ENCODE measurements at places on chromosomes 11 and 22.
A peak's percentile ranks its signal among the peaks of the same experiment; 100 is the strongest.

GRCh38 chr11:61089806-61090491 lies 12.3 kb upstream of the CD5 start:
- no peak for DNase-seq

DNA sequence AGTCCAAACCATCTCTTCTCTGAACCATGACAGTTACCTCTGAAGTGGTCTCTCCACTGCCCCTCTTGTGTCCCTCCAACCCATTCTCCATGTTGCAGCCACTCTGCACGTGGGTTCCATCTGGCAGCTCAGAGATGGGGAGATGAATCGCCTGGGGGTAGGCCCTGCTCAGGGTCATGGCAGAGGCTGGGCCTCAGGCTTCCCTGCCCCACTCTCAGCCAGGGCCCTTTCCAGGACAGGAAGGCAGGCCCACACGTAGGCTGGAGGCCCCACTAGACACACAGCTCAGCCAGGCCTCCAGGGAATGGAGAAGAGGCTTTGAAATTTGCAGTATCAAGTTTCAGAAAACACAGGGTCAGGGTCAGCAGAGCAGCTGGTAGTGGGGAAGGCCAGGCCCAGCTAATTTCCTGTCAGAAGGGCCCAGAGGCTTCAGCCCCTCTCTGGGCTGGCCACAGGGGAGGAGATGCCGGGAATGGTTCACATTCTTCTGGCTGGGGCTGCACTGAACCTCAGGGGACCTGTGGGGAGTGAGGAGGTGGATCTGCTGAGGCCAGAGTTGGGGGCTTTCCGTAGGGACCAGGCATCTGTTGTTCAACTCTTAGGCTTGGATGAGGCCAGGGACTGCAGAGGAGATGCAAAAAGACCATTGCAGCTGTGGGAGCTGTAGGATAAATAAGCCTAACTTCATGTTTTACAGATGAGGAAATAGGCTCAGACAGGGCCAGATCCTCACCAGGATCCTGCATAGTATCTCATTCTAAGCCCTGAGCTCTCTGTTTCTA lies 101.6 kb downstream of the SWAP70 start:
- no peak for DNase-seq

- no peak for DNase-seq
Observed at GRCh38 chr22:28903729-28904128, 20.4 kb downstream of the ZNRF3 start.

DNA sequence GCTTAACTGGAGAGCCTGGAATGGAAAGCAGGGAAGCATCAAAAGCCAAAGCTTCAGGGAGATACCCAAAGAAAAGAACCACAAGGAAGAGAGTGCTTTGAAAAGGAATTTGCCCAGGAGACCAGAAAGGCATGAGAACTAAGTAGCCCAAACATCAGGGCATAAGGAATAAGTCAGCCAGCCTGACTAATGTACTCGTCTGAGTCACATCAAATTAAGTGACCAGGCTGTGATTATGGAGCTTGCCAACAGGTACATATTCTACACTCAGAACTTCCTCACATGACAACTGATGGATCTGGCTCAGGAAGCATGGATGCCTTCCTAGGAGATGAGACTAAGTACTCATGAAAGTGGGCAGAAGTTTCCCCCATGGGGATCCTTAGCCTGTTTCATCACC lies 366.7 kb downstream of the BUD13 start:
- DNase-seq: peak; percentile 19

GRCh38 chr11:88522624-88523385 lies 185.3 kb upstream of the CTSC start:
- no peak for DNase-seq

DNA sequence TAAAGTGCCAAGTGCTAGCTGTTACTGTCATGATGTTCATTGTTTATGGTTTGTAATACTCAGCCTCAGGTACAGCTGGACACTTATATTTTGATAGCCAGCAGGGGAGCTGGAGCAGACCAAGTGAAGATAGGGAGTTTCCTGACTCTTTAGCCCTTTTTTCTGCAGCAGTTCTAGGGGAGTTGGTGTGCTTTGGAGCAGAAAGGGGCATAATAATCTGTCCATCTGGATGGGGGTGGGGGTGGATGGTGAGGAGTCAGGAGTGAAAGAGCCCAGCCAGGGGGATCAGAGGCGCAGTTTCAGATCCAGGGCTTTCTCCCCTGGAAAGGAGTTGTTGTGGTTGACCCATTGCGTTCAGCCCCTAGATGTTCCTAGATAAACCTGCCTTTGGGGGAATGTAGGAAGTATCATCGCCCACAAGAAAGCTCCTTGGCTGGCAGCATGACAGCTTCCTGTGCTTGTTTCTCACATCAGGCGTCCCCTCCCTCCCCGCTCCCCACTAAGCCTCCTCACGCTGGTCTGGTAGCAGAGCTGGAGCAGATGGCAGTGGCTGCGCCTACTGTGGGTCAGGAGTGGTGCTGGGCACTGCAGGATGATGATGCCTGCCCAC lies 41.9 kb downstream of the MED15 start:
- no peak for DNase-seq

DNA sequence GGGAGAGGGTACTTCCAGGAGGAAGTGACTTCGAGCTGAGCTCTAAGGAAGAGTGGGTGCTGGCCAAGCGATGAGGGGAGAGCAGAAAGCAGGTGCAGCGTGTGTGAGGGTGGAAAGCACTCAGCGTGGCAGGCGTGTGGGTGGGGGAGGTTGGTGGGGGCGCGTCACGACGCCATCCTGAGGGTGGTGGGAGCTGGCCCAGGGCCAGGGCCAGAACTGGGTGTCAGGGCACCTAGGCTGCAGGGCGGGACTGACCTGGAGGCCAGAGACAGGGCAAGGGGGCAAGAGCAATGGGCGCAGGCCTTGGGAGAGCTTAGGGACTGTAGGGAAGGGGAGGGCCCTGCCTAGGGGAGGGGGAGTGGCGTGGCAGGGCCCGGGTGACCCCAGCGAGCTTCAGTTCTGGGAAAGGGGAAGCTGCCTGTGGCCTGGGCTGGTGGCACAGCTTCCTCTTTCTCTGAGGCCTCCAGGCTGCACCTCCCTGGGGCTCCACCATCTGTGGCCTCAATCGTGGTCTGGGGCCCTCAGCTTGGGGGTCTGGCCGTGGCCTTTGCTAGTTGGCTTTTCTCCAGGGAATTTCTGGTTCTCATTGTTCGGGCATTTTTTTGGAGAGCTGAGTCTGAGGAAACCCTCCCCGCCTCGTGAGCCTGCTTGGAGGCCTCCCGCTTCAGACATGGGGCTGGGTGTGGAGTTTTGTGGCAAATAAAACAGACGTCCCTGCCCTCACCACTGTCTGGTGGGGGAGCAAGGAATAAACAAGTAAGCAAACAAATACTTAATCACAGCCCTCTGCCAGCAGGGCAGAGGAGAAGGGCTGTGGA lies 8.9 kb downstream of the RELT start:
- no peak for DNase-seq

GRCh38 chr11:122751292-122752070 lies 86.8 kb upstream of the CRTAM start:
- no peak for DNase-seq

- no peak for DNase-seq
Observed at GRCh38 chr22:28867191-28867590, 16.2 kb upstream of the ZNRF3 start.

DNA sequence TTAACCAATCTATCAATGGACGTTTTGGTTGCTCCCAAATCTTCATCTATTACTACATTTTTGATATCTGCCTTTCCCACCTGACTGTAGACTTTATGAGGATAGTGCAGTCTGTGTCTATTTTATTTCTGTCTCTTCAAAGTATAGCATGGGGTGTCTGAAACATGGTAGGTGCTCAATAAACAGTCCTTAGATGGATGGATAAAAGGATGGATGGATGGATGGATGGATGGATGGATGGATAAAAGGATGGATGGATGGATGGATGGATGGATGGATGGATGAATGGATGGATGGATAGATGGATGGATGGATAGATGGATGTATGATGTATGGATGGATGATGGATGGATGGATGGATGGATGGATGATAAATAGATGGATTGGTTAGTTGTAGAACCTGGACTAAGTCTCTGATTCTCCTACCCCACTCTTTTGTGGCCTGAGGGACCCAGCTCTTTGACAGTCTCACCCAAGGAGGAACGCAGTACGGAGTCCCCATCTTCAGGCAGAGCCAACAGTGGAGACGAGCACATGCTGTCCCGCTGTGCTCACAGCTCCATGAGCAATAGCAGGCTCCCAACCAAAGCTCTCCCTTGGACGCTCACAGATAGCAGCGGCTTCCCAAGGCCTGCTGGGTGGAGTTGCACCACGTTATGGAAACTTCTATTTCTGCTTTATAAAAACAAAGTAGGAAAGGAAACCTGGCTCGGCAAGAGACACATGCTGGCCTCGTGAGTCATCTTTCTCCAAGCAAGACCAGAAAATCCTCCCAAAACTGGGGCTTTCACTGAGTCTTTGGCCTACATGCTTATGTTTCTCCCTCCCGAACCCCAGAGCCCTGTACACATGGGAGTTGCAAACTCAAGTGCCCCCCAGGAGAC lies 448.0 kb downstream of the MIAT start:
- DNase-seq: no peak

DNA sequence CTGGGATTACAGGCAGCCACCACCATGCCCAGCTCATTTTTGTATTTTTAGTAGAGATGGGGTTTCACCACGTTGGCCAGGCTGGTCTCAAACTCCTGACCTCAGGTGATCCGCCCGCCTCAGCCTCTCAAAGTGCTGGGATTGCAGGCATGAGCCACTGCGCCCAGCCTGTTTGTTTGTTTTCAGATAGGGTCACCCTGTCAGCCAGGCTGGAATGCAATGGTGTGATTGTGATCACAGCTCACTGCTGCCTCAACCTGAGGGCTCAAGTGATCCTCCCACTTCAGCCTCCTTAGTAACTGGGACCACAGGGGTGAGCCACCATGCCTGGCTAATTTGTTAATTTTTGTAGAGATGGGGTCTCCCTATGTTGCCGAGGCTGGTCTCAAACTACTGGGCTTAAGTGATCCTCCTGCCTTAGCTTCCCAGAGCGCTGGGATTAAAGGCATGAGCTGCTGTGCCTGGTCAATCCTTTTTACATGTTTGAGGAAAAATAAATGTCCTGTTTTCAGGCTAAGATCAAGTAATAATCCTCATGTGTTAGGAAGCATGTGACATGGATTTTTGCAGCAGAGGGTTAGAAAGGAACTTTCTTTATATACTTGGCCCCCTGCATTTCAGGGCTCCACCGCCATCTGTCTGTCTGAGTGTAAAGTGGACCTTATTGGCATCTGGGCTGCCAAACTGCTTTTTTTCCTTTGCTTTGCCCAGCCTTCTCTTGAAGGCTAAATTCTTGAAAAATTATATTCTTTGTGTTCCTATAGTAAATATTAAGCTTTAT lies 4.8 kb upstream of the SLC3A2 start:
- no peak for DNase-seq

DNA sequence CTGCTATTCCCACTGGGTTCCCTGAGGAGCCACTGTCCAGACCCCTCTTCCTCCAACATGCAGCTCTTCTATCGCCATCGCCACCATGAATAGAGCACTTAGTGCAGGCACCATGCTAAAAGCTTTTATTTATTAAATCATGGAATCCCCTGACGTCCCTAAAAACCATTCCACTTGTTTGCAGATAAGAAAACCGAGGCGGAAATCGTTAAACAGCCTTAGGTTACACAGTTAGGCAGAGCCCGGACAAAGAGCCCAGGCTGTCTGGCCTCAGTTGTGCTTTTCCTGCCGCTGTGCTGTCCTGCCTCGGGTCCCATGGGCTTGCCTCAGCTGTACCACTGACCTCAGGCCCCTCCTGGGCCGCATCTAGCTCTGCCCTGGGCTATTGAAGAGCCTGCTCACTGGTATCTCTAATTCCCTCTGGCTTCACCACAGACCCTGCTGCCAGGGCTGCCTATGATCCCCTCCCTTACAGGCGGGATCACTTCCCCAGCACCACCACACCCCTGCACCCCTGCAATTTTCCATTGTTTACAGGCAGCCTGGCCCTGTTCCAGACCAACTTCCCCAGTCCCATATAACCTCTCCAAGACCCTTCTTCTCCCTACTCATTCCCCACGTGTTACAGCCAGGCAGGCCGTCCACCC lies 13.0 kb upstream of the TUB start:
- DNase-seq: no peak

GRCh38 chr11:72773696-72774095 lies 20.2 kb downstream of the STARD10 start:
- DNase-seq: no peak

GRCh38 chr11:10539339-10539738 lies 1.6 kb downstream of the RNF141 start:
- DNase-seq: peak; percentile 10

DNA sequence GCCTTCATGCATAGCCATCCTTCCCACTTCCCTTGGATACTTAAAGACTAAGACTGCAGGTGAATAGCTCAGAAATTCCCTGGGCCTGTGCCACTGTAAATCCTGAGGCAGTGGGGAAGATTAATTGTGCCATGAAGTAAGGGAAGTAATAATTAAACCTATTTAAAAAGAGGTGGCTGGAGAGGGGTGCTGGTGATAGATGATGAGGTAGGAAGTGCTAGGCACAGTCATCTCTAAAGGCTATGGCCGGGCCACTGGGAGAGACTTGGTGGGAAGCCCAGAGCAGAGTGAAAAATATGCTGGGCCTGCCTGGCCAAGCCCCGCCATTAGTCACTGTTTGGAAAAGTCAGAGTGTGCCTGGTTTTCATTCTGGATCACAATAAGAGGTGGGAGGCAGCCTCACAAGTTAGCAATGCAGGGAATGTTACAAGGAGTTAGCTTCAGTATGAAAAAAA lies 197.2 kb upstream of the PITPNB start:
- peak; percentile 10 for DNase-seq

- no peak for DNase-seq
Observed at GRCh38 chr11:20022363-20023081, 137.8 kb downstream of the DBX1 start.

DNA sequence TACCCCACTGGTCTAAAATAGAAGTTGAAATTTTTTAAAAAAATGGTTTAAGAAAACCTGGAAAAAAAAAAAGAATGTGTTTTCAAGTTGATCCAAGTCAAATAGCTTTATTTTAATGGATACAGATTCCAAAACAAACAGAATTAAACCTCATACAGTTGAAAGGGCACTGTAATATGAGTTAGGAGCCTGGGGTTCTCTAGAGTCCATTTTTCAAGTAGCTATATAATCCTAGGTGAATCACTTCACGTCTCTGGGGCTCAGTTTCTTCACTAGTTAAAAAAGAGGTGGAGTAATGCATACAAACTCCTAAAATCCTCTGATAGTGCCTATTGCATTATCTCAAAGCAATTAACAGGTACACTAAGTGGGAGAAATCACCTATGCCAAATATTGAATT lies 132.9 kb downstream of the BBOX1 start:
- DNase-seq: no peak

DNA sequence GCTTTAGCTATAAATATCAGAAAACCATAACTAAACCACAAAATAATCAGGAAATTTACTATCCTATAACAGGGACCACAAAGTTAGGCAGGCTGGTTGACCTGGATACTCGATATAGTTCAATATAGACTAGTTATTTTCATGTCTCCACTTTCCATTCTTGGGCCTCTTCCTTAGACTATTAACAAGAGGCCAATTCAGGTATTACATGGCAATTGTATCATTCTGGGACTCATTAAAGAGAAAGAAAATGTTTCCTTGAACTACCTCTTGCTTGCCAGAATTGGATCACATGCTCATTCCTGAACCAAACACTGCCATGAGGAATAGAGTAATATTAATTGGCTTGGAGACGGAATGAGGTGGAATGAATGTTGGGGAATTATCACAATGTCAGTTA lies 76.0 kb downstream of the EIF3M start:
- DNase-seq: peak; percentile 14
